ENCODE measurements at places on chromosomes 12 and 14.

DNA sequence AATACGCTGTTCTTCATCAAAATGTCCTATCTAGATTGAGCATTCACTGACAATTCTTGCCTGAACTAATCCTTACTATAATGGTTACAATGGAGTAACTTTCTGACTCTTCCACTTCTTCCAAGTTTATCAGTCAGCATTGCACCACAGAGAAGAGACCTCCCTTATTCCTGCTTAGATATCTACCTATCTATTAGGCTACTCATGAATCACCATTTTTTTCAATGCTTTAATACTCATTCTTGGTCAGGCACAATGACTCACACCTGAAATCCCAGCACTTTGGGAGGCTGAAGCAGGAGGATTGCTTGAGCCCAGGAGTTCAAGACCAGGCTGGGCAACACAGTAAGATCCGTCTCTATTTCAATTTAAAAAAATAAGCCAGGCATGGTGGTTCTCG is 39.3 kb downstream of the RPS6KA5 start:
- DNase-seq = no peak

- DNase-seq = no peak
Observed at GRCh38 chr12:56103066-56103711, 1.2 kb upstream of the PA2G4 start.

- no peak for DNase-seq
Observed at GRCh38 chr14:24368212-24368561, 203 bp downstream of the NFATC4 start.

- DNase-seq = no peak
Observed at GRCh38 chr12:130633771-130634170, 82.3 kb downstream of the RIMBP2 start.

Measured in GM19239 (cell line).